ENCODE measurements at places on chromosomes 3 and 15. TPM values are rescaled to one million over a fixed set of nuclear protein-coding genes. Genes with fewer than 3 reads are reported as not detected.

Gene PTX3
- total RNA-seq: 1.2 TPM

Gene CTXND1
- 0.01 TPM for total RNA-seq

Gene KBTBD13
- not detected for total RNA-seq

Gene ANKRD63
- total RNA-seq: 0.54 TPM

Gene SLC22A13
- 0.13 TPM for total RNA-seq

Gene KNG1
- total RNA-seq: 0.07 TPM

Gene SCAANT1
- total RNA-seq: not detected
